NCI-H1417 treated with DMSO at 0.1 percent for 48 hours (cell line): ENCODE measurements at places on chromosomes 5 and 9.

DNA sequence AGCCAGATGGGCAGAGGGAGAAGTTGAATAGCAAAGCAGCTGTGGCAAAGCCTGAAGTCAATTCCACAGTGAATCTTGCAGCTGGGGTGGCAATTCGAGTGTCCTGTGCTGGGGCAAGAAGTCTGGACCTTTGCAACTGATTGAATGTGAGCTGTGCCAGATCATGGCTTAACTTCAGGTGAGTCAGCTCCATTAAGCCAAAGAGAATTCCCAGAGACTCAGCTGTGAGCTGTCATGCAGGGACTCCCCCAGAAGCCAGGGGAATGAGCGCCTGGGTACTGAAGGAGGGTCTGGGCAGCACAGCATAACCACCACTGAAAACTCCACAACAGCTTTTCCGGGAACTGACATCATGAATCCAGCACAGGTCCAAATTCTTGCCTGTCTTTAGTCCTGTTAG, 153.5 kb upstream of the TRPC7 start:
- DNase-seq, result no peak

GRCh38 chr5:142008813-142009212, 4.0 kb downstream of the GNPDA1 start:
- no peak for DNase-seq

- DNase-seq, result no peak
These were observed 806.5 kb downstream of the PRELID2 start for GRCh38 chr5:145028626-145029025.

DNA sequence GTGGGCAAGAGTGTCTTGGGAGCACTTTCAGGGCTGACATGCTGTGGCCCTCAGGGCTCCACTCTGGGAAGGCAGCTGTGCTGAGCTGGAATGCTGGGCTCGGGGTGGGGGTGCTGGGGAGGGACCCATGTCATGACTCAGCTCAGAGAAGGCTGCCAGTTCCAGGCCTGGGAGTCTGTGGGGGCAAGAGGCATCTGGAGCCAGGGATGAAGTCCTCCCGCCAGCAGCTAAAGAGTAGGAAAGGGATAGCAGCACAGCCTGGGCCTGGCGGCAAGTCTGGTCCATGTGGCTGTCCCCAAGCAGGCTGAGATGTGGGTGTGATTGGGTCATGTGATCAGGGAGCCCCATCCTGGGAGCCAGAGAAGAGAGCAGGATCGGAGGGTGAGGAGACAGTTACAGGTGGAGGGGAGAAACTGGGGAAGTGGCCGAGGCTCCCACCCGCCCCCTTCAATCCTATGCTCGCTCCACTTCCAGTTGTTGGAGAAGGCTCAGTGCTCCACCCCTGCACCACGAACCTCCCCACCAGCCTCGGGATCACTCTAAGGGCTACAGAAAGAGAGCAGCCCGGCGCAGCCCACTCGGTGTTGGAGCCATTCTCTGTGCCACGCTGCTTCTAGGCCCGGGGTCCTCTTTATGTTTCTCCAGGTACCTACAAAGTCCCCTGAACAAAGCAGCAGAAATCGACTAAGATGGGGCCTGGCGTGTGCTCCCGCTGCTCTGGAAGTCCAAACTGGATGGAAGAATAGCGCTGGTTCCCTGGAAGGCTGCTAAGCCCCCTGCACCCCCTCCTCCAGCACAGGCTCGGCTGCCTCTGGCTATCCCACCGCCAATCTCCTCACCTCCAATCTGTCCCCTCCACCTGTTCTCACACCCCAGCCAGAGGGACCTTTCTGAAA, 12.0 kb downstream of the PDGFRB start:
- no peak for DNase-seq

- DNase-seq, result no peak
These were observed 35.6 kb downstream of the GPBP1 start for GRCh38 chr5:57209316-57210040.

- DNase-seq, result no peak
These were observed 1.6 kb downstream of the STKLD1 start for GRCh38 chr9:133377721-133378216.

GRCh38 chr5:120472911-120473310, 8.8 kb downstream of the PRR16 start:
- no peak for DNase-seq
